ENCODE measurements at places on chromosomes 2 and 18.

GRCh38 chr18:1595195-1595594, 690.5 kb downstream of the ADCYAP1 start:
- no peak for DNase-seq

DNA sequence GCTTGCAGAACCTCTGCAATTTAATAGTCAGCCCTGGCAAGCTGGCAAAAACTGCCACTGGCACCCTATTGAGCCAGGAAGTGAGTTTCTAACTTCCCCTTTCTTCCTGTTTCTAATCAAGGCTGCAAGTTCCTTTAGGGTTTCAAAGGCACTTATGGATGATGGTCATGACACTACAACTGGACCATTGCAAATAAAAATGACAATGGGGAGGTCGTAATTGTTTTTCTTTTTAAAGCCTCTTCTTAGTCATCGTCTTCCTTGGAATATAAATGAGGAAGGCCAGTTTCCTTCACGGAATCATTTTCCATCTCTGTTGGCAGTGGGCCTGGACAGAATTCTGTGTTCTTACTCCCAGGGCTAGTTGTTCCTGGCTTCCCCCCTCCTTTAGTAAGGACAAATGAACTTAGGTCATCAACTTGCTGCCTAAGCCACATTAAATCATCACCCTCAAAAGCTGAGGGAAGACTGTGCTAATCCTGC, 35.8 kb downstream of the SH3RF3 start:
- no peak for DNase-seq

DNA sequence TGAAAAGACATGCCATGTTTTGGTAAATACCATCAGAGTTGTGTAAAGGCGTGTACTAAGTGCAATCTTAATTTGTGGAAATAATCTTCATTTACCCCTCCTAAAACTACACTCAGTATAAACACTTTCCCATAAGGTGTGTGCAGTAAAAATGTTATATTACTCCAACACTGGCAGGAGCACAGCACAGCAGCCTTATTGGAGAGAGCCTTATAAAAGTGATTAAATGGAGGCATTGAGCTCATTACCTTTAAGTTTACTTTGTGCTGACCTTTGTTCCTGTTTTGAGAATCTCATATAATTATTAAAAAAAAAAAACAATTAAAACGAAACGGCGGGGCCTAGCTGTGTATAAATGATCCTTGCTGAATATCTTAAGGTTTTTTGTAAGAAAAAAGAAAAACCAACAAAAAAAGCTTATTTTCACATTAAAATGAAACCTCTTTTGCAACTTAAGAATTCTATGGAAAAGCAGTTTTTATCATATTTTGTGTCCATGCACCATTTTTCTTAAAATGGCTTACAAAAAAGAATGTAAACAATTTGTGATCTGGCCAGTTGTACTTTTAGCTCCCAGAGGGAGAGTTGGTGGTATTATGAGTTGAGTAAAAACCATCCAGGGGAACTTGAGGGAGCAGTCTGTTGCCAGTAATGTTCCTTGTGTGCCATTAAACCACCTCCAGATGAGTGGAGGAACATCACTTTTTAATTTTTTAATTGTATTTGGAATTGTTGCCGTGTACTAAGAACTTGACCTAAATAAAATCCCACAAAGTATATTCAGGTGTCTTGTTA, 103.4 kb downstream of the ABI2 start:
- no peak for DNase-seq

DNA sequence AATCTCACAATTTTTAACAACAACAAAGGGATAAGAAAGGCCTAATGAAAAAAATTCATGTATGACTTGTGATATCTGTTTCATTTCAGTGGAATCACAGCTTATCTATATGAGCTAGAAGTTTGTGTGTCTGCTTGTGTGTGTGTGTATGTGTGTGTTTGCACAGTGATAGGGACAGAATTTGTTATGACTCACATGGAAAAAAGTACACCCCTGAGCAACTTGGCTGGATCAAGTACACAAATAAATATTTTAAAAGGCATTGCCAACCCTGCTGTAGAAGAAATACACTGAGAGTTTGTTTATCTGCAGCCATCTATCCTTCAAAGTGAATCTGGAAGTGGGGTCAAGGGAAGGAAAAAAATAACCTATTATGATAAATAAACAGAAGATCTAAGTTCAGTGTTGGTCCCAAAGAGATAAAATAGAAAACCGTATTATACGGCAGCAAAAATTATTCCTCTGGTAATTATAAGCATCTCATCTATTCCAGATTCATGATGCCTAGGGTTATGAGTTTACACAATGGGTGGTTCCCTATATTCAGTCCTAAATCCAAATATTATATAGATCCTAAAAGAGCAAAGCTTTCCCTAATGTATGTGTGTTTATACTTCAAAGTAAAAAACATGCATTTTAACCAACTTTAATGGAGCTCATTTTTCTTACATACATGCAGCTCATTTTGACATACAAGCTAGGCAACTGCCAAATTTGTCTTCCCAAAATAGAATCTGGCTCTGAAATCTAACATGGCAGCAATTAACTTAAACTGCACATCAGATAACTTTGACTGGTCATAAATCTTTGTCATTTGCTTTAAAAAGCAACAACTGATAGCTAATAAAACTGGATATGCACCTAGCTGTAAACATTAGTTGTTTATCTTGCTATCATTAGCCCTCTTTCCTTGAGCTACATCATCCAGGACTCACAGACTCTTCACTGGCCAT, 420.6 kb downstream of the IRS1 start:
- no peak for DNase-seq
